Cardiac fibroblast (primary cell): ENCODE measurements at places on chromosomes 12 and 14.

DNA sequence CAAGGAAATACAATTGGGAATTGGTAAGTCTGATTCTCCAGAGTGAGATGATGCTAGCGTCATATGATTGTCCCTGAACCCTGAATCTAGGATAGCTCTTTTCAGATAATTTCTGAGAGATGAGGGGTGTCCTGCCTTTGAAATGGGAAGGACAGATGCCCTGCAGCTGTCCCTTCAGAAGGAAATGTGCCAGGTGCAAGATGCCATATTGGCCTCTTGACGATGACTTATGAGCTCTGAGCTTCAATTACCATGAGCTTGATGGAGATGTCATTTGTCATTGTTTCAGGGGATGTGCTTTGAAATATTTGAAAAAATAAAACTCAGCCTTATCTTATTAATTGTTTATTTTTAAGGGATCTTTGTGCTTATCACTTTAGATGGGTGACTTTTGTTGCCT, 185.1 kb downstream of the DACT1 start:
- no peak for DNase-seq

GRCh38 chr14:67722293-67722692, 20.6 kb downstream of the RDH12 start:
- DNase-seq = peak; percentile 33

GRCh38 chr14:94638961-94639817, 27.0 kb downstream of the SERPINA3 start:
- DNase-seq = no peak

GRCh38 chr12:118060301-118061010, 523 bp downstream of the WSB2 start:
- DNase-seq = peak; percentile 45

DNA sequence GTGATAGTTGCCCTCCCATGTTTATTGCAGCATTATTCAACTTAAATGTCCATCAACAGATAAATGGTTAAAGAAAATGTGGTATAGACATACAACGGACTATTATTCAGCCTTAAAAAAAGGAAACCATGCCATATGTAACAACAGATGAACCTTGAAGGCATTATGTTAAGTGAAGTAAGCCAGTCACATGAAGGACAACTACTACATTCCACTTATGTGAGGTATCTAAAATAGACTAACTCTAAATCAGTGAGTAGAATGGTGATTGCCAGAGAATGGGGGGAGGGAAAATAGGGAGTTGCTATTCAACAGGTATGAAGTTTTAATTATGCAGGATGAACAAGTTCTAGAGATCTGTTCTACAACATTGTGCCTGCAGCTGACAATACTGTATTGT, 10.1 kb downstream of the PCNX4 start:
- no peak for DNase-seq

DNA sequence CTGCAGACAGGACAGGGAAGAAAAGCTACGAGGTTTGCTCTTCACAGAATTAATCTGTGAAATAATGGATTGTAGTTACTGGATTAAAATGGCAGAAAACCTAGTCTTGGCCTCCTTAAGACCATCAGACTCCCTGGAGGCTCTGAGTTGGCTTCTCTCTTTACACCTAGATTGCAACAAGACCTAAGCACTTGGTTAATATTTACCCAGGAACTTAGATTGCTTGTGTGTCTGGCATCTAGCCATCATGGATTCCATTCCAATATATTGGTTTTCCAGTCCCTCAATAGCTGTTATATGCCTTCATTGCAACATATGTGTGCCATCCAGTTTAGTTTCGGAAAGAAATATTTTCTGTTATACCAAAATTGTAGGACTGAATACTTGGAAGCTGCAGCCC, 1.9 kb upstream of the GTF2A1 start:
- no peak for DNase-seq

GRCh38 chr12:42446761-42447160, 120.8 kb downstream of the PPHLN1 start:
- DNase-seq = no peak

DNA sequence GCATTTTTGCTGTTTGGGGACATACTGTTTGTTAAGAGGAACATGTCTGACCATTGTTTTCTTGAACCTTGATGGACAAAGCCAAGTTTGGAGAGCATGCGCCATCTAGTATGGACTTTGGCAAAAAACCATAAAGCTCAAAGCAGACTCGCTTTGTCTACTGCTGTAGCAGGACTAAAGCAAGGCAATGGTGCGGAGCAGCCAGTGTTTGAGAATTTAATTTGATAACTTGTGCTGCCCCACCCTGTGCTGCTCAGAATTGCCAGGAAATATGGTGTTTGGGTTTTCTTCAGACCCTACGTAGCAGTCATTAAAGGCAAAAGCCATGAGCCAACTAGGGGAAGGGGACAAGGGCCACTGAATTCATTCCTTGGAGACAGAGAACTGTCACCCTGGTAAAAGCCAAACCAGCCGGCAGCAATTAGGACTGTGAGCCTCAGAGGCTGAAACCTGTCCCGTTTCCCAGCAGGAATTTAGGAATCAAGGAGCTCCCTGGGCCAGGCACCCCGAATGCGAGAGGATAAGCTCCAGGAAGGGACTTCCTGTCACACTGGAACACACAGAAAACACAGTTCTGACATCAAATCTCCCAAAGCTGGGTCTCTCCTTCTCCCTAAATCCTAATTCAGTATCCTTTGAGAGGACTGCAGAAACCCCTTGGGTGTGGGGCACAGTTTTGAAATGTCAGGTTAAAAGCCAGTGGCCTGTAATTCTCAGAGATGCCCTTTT, 1.1 kb downstream of the AVIL start:
- DNase-seq = no peak

DNA sequence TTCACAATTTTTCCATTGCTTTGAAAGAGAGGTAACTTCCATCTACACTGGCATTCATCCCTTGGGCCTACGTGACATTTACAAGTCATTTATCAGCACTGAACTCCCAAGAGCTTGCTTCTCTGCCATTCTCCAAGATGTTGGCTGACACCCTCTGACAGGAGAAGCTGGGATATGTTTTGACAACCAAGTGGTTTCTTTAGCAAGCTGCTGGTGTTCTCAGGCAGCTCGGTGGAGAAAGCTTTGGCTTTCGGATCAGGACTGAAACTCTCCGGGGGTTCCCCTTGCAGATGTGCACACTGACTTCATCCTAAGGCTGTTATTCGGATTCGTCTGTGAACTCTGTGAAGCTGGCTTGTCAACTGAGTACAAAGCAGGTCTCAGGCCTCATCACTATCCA, 15.7 kb downstream of the KCNA5 start:
- DNase-seq = no peak

GRCh38 chr12:14422516-14423230, 57.2 kb downstream of the ATF7IP start:
- peak; percentile 34 for DNase-seq

- DNase-seq = peak; percentile 86
Measured at GRCh38 chr14:101962503-101962874, 1.9 kb upstream of the DYNC1H1 start.

DNA sequence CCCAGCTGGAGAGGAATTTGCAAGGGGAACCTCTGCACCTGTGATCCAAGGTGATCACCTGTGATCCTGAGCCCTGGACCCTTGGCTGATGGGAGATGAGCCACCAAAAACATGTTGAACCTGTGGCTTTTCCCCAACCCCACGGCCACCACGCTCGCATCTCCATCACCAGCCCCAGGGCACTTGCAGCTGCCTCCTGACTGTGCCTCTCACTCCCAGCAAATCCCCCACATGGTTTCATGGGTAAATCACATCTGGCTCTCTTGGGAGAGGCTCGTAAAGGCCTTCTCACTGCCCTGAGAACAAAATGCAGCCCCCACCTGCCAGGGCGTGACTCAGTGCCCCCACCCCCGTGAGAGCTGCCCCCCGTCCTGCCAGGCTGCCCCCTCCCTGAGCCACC, 76.0 kb downstream of the RFLNA start:
- DNase-seq = no peak

- no peak for DNase-seq
Measured at GRCh38 chr12:14426792-14427191, 61.3 kb downstream of the ATF7IP start.

GRCh38 chr14:56962444-56963080, 152.3 kb upstream of the OTX2 start:
- no peak for DNase-seq

DNA sequence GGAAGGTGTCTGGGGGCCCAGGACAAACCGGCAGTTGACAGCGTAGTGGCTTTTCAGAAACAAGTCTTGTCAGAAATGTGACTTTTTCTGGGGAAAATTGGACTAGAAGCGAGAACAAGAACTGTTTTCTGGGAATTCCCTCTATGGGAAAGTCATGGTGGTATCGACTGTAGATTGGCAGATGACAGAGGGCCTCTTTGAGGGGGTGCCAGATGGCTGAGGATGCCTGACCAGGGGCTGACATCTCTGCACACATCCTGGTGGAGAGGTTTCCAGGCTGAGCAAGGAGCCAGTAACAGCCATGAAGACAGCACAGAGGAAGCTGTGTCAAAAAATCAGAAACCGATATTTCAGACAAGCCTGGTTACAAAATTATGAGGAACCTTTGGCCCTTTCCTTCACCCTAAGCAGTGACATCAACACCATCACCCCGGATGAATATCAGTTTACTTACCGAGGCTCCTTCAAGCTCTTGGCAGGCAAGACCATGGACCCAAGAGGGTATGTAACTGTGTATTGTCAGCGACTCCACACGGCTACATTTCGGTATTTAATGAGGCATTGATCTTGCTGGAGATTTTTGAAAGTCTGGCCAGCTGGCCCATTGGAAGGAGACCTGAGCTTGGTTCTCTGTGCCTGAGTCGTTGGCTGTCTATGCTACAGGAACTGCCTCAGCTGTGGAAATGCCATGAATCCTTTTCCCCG, 1525.3 kb upstream of the TMEM132C start:
- DNase-seq = no peak

- DNase-seq = no peak
Measured at GRCh38 chr14:77290705-77291104, 19.7 kb upstream of the NGB start.

GRCh38 chr12:107998863-107999262, 130.2 kb upstream of the WSCD2 start:
- DNase-seq = no peak

- no peak for DNase-seq
Measured at GRCh38 chr14:87491816-87492215, 501.2 kb downstream of the GALC start.

DNA sequence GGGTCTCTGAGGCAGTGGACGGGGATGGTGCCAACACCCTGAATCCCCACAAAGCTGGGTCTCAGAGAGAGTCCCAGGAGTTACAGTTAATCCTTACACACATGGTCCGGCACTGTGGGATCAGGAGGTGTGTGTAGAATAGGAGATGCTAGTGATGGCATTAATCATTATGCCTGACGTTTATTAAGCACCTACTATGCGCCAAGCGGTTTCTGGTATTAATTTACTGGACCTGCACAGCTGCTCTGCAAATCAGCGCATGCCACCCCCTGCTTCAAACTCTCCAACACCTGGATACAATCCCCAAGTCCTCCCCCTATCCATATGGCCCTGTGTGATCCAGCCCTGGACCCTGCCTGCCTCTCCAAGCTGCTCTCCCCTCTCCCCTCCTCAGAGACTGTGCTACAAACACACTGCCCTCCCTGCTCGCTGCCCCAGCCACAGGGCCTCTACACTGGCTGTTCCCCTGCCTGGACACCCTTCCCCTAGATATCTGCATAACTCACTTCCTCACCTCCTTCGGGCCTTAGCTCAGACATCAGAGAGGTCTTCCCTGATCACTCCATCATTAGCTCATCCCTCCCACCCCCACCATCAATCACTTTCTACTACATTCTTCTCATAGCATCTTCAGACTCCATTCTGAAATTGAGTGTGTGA, 86.0 kb downstream of the RFLNA start:
- no peak for DNase-seq

DNA sequence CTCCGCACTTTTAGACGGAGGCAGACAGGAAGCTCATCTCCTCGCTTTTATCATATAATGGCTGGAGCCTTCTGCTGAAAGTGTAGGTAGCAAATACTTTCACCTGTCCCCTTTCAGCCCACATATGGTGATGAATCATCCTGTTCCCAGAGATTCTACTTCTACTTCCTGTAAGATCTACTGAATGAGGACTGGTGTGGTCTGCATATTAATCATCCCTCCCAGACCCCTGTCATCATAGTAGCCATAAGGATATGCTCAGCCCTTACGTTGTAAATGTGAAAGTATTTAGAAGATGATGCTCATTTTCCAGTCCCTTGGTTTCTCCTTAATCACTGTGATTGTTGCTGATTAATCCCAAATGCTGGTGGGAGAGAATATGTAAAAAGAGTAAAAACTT, 268.2 kb upstream of the GRIP1 start:
- no peak for DNase-seq
